Stimulated activated CD8-positive, alpha-beta memory T cell treated with anti-CD3 and anti-CD28 coated beads, Interleukin-4, amount 100 ng/mL, for 4 hours (primary cell): ENCODE measurements at places on chromosomes 13 and 19.

DNA sequence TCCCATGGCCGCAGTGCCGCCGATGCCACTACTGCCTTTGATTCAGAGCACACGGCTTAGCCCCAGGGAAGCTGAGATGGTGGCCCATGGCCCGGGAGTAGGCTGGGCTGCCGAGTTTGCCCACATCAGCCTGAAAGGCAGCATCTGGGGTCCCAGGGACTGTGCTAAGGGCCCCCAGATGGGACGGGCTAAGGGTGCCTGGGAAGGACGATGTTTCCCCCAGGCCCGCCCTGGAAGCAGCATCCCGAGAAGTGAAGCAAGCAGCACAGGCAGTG is 22.5 kb downstream of the MAP2K2 start:
- DNase-seq, result no peak

DNA sequence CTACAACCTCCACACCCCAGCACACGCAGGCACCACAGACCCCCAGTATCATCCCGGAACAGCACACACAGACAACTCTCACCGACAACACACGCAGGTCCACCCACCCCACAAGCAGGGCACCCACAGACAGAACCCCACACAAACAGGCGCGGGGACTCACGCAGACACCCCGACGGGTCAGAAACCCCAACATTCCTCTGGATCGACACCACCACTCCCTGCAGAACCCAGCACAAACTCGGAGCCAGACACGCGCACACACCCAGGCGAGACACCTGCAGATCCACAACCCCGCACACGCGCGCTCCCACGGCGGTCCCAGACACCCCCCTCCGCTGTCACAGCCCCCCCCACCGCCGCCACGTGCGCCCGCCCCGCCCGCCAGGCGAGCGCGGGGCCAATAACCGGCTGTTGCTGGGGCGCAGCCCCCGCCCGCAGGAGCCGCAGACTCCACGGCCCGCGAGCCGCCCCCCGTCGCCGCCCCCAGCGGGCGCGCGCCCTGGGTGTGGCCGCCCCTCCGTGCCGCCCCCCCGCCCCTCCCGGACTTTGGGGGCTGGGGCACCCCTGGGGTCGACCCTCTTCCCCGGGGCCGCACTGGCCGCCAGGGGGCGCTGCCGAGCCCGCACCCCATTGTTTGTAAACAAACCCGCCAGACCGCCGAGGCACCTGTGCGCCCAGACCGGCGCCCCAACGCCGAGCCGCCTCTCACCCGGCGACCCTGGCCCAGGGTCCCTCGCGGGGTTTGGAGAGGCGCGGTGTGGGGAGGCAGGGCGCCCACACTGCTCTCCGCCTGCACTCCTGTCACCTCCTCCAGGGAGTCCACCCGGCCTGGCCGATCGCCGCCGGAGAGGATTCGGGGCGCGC is 712 bp downstream of the BBC3 start:
- peak; percentile 72 for DNase-seq

GRCh38 chr19:8085598-8086408 is 33.2 kb downstream of the CCL25 start:
- no peak for DNase-seq

GRCh38 chr13:93776936-93777335 is 550.3 kb downstream of the GPC6 start:
- no peak for DNase-seq

- DNase-seq, result no peak
Observed at GRCh38 chr19:33755099-33756035, 41.3 kb upstream of the KCTD15 start.

GRCh38 chr13:98295371-98295770 is 118.3 kb upstream of the RNF113B start:
- DNase-seq, result no peak

- no peak for DNase-seq
Observed at GRCh38 chr13:79724348-79725103, 243.6 kb downstream of the NDFIP2 start.

DNA sequence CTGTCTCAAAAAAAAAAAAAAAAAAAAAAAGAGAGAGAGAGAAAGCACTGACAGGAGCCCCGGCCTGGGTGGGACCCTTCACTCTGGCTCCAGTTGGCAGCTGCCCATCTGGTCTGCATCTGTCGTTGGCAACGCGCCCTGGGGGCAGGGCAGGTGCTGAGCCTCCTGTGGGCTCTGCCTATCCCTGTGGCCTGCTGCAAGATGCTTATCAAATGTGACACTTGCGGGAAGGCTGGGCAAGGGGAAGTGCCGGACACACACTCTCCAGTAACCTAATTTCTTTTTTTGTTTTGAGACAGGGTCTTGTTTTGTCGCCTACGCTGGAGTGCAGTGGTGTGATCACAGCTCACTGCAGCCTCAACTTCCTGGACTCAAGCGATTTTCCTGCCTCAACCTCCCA is 10.7 kb upstream of the KPTN start:
- DNase-seq, result no peak

- no peak for DNase-seq
Observed at GRCh38 chr19:13960863-13961784, 8.8 kb downstream of the DCAF15 start.

DNA sequence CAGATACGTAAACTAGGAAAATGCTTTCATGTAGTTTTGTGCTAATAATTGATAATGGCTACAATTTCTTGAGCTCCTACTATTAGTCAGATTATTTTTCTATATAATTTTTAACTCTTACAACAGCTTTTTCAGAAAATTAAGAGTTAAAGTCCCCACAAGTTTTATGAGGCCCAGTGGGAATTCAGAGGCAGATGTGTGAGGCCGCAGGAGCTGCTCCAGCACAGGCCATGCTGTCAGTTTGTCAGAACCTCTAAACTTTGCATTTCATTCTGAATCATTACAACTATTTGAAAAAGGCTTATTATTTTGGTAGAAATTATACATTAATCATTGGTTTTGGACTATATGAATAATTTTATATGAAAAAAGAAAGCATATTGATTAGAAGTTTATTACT is 370.8 kb downstream of the MYO16 start:
- no peak for DNase-seq

DNA sequence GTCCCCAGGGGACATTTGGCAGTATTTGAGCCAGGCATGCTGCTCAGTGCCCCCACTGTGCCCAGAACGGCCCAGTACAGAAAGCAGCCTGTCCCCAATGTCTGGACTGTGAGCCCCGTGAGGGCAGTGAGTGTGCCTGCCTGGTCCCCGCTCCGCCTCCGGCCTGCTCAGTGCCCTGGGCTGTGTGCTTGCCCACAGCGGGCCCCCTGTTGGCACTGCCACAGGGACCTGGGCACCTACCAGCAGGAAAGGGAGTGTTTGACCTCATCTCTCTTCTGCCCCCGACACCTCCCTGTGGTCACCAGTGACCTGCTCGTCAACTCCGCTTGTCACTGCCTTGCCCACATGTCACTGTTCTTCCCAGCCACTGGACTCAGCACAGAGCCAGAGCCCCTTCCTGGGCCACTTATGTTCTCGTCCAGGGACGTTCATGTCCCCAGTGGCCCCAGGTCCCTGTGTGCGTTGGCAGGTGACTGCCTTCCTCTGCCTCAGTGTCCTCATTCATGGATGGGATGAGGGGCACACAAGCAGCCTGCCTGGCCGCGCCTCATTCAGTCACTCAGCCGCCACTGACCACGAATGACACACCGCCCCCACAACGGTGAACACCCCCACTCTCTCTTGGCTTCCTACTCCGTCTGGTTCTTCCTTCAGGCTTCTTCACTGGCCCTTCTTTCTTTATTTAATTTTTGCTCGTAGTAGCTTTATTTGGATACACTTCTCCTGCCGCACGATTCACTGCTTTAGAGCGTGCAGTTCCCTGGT is 2.8 kb downstream of the FZR1 start:
- DNase-seq, result no peak

- DNase-seq, result no peak
Observed at GRCh38 chr19:37869766-37870340, 36.5 kb downstream of the WDR87 start.

GRCh38 chr19:35534803-35535480 is 1.7 kb downstream of the GAPDHS start:
- no peak for DNase-seq

DNA sequence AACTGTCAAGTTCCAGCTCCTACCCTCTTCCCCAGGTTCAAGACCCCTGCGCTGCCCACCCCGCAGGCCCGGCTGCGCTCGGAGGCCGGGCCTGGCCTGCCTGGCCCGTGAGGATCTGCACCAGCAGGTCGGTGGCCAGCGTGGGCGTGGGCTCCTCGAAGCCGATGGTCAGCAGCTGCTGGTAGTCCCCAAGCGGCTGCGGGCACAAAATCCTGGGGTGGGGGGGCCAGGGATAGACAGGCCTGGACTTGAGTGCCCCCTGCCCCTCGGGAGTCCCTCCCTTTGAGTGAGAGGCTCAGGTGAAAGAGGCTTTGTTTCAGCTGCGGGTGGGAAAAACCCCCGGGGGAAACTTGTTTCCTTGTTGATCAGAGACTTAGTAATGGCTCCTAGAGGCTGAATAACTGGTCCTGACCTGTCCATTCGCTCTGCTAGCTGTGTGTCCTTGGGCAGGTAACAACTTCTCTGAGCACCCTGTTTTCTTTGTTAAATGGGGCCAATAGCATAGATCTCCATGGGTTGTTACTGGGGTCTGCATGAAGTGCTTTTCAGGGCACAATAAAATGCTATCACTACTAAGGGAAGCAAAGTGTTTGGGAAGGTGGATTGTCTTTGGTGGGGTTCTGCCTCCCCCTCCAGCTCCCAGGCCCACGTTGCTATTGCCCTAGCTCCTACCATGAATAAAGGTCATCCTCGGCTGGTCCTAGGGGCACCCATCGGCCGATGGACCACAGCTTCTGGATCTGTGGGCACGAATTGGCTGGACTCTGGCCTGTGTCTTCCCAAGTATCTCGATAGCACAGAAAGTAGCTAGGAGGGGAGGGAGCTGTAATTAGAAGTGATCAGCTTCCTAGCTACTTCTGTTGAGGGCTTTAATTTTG is 3.5 kb downstream of the C19orf67 start:
- DNase-seq, result no peak

DNA sequence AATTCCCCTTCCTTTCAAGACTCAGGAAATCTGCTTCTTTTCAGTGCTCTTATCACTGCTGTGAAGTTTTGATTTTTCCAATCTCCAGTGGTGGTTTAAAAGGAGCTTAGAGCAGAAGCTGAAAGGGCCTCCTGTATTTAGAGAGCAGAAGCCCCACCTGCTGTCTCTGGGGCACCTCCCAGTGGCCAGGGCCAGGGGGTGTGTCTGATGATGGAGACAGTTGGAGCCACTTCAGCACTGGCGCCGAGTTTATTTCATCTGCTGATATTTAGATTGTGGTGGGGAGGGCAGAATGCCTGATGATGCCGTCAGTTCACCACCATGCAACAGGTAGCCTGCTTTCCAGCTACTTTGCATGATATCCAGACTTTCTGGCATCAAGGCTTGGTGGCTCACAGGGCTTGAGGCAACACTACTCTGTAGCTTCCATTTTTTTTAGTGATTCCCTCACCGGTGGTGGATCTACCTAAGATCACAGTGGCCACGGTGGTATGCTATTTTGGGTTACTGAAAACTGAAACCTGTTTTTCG is 371.9 kb downstream of the KCNRG start:
- no peak for DNase-seq

GRCh38 chr19:47671499-47671898 is 41.7 kb upstream of the EHD2 start:
- DNase-seq, result no peak

DNA sequence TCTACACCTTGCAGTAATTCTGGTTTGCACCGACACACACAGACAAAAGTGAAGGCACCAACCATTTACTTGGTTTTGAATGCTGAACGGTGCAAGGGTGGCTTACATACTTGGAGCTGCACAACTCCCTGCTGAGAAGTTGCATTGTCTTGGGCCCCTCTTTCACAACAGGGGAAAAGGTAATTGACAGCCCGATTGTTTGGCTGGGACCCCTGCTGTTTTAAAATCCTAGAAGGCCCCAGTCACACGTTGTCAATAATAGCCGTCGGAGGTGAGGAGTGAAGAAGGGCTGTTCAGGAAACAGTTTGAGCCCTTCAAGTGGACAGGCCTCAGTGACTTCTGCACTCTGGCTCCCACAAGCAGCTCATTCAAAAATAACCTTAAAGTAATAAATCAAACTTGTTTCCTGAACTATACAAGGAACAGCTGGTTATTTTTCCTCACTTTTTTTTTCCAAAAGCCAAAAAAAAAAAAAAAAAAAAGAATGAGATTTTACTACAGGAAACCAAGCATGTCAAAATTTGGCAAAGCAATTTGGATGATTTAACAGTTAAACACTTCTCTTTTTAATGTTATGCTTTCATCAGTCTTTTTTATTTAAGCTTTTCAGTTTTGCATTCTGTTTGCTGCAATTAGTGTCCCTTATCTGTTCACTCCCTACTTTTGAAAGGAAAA is 19.0 kb upstream of the SPRY2 start:
- no peak for DNase-seq

DNA sequence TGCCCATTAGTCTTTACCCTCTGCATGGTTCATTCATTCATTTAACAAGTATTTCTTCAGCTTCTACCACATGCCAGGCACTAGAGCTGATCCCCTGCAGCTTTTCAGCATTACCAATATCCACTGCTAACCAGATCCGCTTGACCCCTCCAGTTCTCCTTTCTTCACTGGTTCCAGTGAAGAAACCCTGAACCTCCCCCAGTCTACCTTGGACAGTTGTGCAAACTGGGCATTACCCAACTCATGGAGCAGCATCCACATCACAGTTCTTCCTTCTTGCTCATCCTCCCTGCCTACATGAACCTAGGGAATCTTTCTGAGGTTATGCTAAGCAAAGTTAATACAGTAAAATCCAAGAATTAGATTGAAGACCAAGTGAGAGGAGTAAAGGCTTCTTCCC is 78.7 kb upstream of the SERP2 start:
- DNase-seq, result no peak

DNA sequence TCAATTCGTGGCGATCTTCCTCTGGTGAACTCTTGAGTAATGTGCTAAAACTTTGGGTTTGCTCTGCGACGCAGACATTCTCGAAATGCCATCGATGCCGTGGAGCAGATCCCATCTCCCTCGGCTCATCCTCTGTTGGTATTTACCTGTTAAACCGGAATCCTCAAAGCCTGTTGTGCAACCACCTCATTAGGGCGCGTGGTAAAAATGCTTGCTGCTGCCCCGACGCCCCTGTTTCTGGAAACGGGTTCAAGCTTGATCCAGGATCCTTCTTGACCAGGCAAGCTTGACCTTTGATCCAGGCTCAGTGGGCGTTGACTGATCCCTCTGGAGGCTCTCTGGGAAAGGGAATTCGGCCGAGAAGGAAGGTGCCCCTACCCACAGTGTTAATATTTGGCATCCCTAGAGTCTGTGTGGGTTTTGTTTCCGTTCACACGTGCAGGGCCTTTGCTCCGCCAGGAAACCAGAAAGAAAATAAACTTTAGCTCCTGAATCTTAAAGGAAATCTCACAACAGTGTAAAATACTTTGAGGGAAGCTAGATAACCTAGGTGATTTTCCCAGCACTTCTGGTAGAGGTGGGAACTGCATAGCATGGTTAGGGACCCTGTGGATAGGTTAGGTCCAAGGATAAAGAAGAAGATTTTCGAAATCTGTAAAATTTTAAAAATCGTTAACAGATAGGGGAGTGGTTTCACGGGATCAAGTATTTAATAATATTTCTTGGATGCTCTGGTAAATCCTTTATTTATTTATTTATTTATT is 1.1 kb downstream of the LSM14A start:
- no peak for DNase-seq

DNA sequence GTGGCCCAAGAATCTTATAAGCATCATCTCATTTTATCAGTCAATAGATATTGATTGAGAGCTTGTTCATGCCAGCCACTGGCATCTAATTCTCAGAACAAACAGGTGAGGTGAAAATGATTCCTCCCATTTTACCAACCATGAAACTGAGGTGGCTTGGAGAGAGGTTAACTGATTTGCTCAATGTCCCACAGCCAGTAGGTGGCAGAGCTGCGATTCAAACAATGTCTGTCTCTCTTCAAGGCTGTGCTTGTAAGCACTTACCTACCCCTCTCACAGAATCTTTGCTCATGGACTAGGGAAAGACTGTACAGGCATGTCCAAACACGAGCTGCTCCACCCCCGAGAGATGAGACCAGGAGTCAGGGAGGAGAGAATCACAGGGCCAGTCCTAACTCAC is 21.5 kb upstream of the GSX1 start:
- no peak for DNase-seq
